ENCODE measurements at places on chromosomes 2 and 18.

GRCh38 chr18:10235661-10235952, 218.8 kb upstream of the APCDD1 start:
- no peaks in the 10 kb centered on the region for H3K4me1 ChIP-seq
- H3K27me3 ChIP-seq: no peaks in the 10 kb centered on the region
- H3K36me3 ChIP-seq: no peaks in the 10 kb centered on the region
- no peak for DNase-seq
- no peak overlapping the region for H3K4me3 ChIP-seq

DNA sequence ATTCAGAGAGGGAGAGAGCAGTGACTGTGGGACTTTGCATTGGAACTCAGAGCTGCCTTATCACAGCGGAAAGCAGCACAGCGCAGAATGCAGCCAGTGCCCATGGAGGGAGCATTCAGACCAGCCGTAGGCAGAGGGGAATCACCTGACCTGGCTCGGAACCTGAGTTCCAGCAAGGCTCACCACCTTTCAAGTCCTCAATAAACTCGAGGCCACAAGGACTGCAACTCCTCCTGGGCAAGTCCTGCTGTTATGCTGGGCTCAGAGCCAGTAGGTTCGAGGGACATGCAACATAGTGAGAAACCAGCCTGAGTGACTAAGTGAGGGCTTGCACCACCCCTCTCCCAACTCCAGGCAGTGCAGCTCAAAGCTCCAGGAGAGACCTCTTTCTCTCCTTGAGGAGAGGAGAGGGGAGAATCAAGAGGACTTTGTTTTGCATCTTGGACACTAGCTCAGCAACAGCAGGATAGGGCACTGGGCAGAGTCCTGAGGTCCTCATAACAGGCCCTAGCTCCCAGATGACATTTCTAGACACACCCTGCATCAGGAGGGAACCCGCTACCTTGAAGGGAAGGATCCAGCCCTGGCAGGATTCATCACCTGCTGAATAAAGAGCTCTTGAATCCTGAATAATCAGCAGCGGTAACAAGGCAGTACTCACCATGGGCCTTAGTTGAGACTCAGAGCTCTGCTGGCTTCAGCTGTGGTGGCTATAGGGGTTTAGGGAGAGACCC, 136.8 kb upstream of the OTOS start:
- 0 out of 2 replicates have a peak, but pooled peaks cover 9% of the 10 kb centered on the region for H3K4me1 ChIP-seq
- no peak overlapping the region for H3K4me3 ChIP-seq
- DNase-seq: no peak
- no peaks in the 10 kb centered on the region for H3K36me3 ChIP-seq
- H3K27me3 ChIP-seq: no peaks in the 10 kb centered on the region

DNA sequence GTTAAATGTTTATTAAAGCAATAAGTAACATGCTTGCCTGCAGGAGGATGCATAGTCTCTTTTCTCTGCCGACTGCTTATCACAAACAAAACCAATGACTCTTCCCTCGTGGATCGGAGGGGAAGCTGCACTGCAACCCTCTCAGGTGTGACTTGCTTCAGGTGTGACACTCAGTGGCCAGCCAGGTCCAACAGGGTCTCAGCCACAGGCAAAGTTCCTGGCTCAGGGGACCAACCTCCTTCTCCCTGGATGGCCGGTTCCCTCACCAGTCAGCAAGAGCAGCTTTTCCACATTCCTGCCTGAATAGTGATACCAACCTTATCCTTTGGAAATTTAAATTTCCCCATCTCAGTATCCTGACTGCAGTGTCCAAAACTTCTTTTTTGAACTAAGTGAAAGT, 383.5 kb downstream of the CMPK2 start:
- H3K4me3 ChIP-seq: no peak overlapping the region
- H3K27ac ChIP-seq: no peak overlapping the region
- DNase-seq: no peak
- no peaks in the 10 kb centered on the region for H3K27me3 ChIP-seq

DNA sequence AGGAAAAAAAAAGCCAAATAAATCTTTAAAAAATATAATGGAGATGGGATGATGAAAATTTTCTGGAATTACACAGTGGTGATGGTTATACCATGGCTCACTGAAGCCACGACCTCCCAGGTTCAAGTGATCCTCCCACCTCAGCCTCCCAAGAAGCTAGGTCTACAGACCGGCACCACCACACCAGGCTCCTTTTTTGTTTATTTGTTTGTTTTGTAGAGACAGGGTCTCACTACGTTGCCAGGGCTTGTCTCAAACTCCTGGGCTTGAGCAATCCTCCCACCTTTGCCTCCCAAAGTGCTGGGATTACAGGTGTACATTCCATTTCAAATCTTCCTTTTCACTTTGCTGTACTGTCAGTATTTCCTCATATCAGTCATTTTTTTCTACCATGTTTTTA, 61.7 kb downstream of the CHRNA1 start:
- H3K27me3 ChIP-seq: no peaks in the 10 kb centered on the region
- no peak overlapping the region for H3K27ac ChIP-seq
- peaks cover 6% of the 10 kb centered on the region for H3K4me1 ChIP-seq
- H3K36me3 ChIP-seq: no peaks in the 10 kb centered on the region

DNA sequence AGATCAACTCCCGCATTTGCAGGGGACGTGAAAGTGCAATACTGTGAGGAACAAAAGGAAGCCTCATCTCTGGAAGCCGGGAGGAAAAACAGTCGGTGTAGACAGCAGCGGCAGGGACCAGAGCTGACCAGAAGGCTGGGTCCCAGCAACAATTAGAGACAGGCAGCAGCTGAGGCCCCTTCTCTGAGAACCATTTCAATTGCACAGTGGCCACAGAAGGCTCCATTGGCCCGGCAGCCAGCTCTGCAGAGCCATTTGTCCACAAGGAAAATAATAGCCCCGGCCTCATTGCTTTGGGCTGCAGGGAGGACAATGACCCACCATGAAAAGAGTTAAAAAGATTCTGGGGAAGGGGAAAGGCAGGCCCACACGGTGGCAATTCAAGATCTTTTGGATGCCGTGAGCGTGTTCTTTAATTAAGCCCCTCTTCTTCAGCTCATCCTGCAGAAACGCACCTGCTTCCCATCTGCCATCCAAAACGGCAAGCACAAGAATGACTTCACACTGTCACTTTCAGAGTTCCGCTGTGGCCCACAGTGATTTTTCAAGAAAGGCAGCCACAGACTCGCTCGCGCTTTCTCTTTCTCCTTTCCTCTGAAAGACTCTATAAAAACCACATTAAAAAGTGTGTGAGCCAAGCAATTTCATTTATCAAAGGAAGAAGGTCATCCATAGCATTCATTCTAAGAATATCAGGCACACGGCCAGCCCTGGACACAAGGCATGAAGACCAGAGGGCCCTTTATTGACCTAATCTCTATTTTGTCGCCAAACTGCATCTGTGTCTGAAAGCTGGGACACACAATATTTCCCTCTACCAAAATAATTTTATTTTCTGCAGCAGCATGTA, 293.6 kb downstream of the SOX11 start:
- no peaks in the 10 kb centered on the region for H3K27me3 ChIP-seq
- H3K4me3 ChIP-seq: no peak overlapping the region
- no peak overlapping the region for H3K27ac ChIP-seq
- DNase-seq: no peak
- H3K36me3 ChIP-seq: no peaks in the 10 kb centered on the region

- no peaks in the 10 kb centered on the region for H3K27me3 ChIP-seq
- no peaks in the 10 kb centered on the region for H3K36me3 ChIP-seq
- no peak overlapping the region for H3K27ac ChIP-seq
- 0 out of 2 replicates have a peak, but pooled peaks cover 7% of the 10 kb centered on the region for H3K4me1 ChIP-seq
- no peak for DNase-seq
- peak overlapping the region; percentile 18 for H3K4me3 ChIP-seq
Measured at GRCh38 chr2:170679607-170680079, 35.5 kb upstream of the SP5 start.

- H3K27me3 ChIP-seq: no peaks in the 10 kb centered on the region
- H3K4me1 ChIP-seq: no peaks in the 10 kb centered on the region
- no peak for DNase-seq
Measured at GRCh38 chr2:181356526-181357130, 100.6 kb upstream of the ITGA4 start.

DNA sequence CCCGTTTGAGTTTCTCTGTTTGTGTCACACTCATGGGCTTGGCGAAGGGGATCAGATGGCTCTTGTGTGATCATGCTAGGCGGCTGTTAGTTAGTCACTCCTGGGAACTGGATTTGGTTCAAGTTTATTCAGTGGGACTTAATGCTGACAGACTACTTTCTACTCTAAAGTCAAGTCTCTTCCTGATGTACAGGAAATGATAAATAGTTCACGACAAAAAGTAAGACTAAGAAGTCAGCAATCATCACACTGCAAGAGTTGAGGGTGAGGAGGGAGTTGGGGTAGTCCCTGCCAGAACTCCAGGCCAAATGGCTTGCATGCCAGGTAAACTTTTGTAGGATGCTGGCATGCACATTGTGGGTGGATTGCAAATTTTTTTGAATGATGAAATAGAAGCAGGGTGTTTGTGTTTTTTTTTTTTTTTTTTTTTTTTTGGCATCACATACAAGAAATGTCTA, 25.1 kb upstream of the CCL20 start:
- H3K4me1 ChIP-seq: no peaks in the 10 kb centered on the region
- H3K27me3 ChIP-seq: no peaks in the 10 kb centered on the region
- H3K36me3 ChIP-seq: no peaks in the 10 kb centered on the region
- no peak overlapping the region for H3K27ac ChIP-seq

All from Caco-2 (cell line).